ENCODE measurements at places on chromosomes 2 and 18.

DNA sequence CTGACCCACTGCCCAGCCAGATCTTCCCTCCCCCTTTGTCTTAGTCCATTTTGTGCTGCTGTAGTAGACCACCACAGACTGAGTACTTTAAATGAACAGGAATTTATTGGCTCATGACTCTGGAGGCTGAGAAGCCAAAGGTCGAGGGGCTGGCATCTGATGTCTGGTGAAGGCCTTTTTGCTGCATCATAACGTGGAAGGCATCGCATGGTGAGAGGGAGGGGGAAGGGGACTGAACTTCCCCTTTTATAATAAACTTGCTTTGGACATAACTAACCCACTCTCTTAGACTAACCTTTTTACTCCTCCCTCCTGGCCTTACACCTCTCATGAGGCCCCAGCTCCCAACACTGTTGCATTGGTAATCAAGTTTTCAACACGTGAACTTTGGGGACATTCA is 83.8 kb downstream of the MAP4K4 start:
- DNase-seq: peak; percentile 33

DNA sequence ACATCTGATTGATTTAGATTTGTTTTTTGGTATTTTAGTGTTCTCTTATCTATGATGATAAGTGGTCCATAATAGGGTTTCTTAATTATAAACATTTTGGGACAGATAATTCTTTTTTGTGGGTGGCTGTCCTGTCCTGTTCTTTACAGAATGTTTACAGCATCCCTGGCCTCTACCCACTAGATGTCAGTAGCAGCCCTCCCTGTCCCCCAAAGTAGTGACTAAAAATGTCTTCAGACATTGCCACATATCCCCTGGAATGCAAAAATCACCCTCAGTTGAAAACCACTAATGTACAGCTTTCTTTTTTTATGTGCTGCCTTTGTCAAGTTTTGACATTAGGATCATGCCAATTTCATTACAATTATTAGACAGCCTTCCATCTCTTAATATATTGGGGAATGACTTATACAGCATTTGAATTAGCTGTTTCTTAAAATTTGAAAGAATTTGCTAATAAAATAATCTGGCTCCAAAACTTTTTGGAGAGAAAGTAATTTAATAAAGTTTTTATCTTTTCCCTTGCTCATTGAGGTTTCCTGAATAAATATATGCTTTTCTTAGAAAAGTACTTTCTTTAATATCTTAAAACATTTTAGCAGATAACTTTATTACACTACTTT is 19.5 kb downstream of the WIPF1 start:
- peak; percentile 75 for DNase-seq

GRCh38 chr2:196275646-196276352 is 104.4 kb upstream of the STK17B start:
- no peak for DNase-seq

- no peak for DNase-seq
Observed at GRCh38 chr2:240288087-240288521, 147.4 kb upstream of the GPC1 start.

- no peak for DNase-seq
Observed at GRCh38 chr2:29222381-29223179, 107.4 kb downstream of the CLIP4 start.

DNA sequence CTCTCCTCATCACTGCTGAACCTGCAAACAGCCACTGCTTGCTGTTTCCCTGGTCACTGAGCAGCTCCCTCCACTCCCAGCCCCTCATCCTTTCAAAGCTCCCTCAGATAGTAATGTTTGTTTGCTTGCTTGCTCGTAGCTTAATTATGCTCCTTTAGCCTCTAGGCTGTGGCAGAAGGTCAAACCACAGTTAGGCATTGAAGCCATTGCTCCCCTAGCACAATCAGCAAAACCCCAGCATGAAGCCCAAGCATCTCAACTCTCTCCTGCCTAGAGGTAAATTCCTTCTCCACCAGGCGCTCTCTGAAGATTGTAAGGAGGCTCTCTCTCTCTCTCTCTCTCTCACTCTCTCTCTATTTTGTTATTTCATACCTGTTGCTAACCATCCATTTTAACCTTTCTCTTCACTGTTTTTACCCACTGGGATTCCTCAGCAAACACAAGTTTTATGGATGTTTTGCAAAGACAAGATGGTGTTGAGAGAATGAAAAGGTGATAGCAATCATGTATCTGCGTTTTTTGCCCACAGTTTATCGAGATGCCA is 135.9 kb upstream of the HNRNPA3 start:
- no peak for DNase-seq

DNA sequence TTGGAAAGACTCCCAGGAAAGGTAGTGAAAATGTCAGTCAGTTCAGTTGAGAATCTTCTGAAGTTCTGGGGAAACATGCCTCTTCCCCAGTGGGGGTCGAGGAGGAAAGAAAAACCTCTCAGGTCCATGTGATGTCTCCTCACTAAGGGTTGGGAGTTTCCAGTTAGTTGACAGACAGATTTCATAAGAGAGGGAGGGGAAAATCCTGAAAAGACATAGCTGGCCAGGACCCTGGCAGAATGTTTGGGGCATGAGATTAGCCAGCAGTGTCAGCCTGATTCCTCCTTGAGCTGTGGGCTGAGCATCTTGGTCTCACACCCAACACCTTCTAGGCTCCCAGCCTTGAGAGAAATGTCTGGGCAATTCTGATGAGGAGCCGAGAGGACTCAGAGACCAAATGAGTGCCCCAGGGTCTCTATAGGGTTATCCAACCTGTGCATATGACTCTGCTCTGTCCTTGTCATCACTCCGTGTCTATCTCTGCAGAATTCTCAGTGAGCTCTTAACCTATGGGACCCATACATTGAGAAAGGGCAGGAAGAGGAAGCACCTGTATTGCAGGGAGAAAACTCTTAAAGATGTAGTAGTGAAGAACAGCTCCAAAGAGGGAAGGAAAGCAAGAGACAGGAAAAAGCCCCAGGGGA is 13.9 kb downstream of the BMP10 start:
- DNase-seq: no peak

GRCh38 chr2:46347648-46348280 is 50.6 kb downstream of the EPAS1 start:
- DNase-seq: no peak

- DNase-seq: no peak
Observed at GRCh38 chr2:61950571-61951315, 45.3 kb downstream of the COMMD1 start.

GRCh38 chr2:69116438-69116837 is 103.5 kb downstream of the ANTXR1 start:
- no peak for DNase-seq

GRCh38 chr2:207409517-207409916 is 120.2 kb upstream of the CREB1 start:
- no peak for DNase-seq

GRCh38 chr2:55707751-55708150 is 14.1 kb upstream of the PNPT1 start:
- no peak for DNase-seq

- DNase-seq: no peak
Observed at GRCh38 chr2:165535471-165535870, 66.0 kb downstream of the CSRNP3 start.

DNA sequence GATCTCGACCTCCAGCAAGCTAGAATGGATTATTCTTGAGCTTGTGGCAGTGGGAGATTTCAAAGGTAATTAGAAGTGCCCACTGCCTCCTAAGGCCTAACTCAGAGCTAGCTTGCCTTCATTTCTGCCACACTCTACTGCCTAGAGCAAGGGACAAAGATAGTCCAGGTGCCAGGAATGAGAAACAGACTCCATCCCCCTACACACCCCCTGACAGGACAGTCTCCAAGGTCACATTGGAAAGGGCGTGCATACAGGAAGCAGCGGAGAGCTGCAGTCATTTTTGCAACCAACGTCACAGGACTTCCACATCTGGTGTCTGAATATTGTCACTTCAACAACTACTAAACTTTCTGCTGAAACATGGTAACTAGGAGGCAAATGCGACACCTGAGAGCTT is 101.0 kb upstream of the SH3BP4 start:
- DNase-seq: no peak

DNA sequence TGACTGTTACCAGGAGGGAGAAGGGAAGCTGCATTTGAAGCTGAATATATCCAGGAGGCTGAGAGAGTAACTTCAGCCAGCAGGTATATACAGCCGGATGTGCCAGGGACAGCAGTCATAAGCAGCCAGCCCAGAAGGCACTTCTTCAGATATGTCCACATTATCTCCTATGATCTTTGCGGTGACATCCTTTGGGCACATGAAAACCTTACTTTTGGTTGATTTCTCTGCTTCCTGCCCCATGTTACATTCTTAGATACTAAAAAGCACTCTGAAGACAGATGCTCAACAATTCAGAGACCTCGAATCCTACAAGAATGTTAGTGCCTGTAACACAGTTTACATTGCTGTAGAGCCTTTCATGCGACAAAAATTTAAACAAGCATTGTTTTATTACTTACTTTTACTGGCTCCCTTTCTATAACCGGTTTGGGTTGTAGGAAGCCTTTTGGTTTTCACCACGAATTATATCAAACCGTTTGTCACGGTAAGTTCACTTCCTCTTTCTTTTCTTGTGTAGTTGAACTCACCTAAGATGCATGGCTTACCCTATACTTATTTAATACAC is 50.3 kb upstream of the TLK1 start:
- DNase-seq: peak; percentile 9

- DNase-seq: peak; percentile 68
Observed at GRCh38 chr2:68121873-68122679, 35.6 kb upstream of the PNO1 start.

GRCh38 chr2:168748461-168748860 is 54.0 kb upstream of the NOSTRIN start:
- DNase-seq: no peak

GRCh38 chr2:164620873-164621763 is at the start of gene GRB14:
TSS of gene GRB14 (minus strand) at chr2:164621482. CDS start at chr2:164621309, 173 bp downstream.
- DNase-seq: no peak

GRCh38 chr2:36528766-36529392 is 69.1 kb downstream of the FEZ2 start:
- DNase-seq: no peak

DNA sequence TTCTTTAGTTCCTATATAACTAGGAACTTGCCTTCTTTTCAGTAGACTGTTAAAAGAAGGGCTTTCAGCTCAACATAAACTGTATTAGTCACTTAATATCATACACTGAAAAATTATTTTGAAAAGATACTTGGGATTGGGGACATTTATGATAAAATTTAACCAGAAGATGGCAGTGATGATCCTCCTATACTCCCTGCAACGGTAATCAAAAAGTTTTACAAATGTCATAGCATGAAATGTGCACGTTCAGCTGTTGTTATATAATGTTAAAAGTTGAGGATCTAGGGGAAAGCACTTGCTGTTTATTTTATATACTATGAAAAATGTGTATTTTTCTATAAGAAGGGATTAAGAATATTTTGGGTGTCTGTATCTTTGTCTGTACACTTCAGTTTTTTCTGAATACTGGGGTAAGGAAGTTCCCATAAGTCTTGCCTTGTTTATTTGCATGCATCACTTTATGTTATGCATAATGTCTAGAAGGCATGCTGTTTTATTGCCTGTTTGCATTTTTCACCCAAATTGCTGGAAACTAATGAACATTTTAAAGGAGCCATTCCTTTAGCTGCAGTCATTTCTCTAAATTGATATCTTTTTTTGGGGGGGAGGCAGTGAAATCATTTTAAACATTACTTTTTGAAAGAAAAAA is 19.0 kb downstream of the DYNC1I2 start:
- DNase-seq: no peak

GRCh38 chr2:143246815-143247744 is 117.9 kb downstream of the ARHGAP15 start:
- peak; percentile 2 for DNase-seq

DNA sequence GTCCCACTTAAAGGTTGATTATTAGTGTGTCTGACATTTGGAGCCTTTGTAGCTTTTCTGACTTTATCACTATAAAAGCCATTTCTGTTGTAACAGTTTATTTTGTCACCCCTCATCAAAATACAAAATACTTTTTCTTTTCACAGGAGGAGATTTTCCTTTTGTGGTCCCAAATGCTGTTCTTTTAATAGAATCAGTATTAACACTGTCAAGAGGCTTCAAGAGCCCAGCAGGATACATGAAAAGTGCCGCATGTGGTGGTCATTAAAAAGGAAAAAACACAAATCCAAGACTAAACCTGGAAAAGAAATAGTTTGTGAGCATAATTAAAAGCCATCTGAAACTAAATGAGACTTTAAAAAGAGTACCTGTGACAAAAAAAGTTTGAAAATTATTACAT is 515.7 kb downstream of the DCDC2C start:
- no peak for DNase-seq

- DNase-seq: no peak
Observed at GRCh38 chr2:73841912-73842738, 13.4 kb downstream of the STAMBP start.

DNA sequence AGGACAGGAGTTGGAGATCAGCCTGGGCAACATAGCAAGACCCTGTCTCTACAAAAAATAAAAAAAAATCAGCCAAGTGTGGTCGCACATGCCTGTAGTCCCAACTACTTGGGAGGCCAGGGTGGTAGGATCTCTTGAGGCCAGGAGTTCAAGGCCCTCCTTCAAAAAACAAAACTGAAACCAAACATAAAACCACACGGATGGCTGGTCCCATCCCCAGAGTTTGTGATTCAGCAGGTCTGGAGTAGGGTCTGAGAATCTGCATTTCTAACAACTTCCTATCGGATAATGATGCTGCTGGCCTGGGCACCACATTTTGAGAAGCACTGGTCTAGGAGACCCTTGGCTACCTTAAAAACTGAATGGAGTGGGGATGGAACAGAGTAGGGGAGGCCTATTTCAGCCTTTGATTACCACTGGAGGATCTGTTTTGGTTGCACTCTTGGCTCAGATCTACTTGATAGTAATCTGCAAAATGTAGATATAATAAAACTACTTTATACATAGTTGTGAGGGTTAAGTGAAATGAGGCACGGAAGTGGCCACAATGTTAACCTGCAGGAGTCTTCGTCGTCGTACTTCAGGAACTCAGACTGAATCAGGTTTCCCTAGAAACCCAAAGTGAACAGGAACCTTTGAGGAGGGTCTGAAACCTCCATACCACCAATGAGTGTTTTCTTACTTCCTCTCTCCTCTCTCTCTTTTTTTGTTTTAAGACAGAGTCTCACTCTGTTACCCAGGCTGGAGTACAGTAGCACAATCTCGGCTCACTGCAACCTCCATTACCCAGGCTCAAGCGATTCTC is 25.5 kb upstream of the NFE2L2 start:
- no peak for DNase-seq

DNA sequence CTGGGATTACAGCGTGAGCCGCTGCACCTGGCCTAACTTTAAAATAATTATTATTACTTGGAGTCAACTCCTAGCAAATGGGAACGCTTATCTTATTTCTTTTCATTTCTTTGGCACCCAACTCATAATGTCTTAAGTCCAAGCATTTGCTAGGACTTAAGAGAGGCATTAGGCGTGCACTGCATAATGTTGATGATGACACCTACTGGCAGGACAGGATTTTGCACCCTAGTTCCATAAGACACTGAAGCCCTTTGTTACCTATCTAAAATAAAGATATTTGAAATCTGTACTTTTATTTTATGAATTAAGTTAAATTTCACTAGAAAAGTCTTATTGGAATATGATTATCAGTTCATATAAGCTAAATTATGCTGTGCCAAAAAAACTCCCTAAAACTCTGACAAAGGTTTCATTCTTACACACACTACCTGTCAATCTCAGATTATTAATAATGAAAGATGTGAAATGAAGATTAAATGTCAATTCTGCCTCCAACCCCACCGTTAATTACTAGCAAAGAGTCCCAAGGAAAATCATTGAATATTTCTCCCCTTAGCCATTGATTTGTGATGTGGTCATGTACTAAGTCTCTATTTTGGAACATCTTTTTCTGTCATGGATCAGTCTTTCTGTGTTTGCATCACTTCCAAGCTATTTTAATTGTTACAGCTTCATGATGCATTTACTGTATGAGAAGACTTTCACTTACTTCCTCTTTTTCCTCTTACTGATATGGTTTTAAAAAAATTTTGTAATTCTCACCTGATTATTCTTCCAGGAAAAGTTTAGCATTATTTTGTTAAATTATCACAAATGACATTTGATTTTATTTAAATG is 12.7 kb upstream of the CDH2 start:
- no peak for DNase-seq

Data from CD4-positive, alpha-beta T cell treated with Interleukin-1 beta for 1 hour (primary cell).